ENCODE measurements at places on chromosomes 4 and X. TPM values are rescaled to one million over a fixed set of nuclear protein-coding genes. Genes with fewer than 3 reads are reported as not detected.

DNA sequence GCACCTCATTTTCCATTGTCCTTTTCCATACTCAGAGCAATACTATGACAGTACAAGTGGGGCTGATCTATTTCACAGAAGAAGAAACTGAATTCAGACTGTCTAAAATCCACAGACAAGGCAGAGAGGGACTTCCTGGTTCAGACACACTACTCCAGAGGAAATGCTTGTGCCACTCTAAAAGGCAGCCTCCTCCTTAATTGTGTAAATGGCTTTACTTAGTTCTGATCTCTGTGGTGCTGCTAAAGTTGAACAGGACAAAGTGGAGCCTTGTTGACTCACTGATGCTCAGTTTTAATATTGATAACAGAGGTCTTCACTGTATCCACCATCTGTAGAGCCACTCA is 122.4 kb downstream of the KIT start:
- no peak for DNase-seq

DNA sequence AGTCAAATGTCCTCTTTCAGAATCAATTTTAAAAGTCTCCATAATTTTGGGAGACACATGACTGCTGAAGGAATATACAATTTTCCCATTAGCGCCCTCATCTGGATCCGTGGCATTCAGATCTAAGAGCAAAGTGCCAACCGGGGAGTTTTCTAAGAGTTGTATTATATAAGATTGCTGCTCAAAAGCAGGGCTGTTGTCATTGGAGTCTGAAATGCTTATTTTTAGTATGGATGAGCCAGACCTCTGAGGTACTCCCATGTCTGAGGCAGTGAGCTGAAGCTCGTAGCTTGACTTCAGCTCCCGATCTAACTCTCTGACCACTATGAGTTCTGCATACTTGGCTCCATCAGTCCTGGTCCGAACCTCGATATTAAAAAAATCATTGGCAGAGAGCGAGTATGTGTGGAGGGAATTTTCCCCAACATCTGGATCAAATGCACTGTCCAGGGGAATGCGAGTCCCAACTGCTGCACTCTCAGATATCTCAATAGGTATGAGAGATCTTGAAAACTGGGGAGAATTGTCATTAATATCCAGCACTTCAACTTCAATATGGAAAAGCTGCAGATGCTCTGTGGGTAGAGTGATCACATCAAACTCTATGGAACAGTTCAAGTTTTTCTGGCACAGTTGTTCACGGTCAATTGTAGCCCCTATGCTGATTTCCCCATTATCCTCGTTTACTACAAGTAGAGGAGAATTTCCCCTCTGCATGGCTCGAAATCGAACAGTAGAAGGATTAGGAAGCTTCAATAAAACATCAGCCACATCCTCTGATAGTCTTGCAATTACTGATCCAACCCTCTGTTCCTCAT is 917 bp downstream of the PCDH18 start:
- DNase-seq: no peak

GRCh38 chr4:54392479-54392878 is 163.4 kb downstream of the PDGFRA start:
- no peak for DNase-seq

DNA sequence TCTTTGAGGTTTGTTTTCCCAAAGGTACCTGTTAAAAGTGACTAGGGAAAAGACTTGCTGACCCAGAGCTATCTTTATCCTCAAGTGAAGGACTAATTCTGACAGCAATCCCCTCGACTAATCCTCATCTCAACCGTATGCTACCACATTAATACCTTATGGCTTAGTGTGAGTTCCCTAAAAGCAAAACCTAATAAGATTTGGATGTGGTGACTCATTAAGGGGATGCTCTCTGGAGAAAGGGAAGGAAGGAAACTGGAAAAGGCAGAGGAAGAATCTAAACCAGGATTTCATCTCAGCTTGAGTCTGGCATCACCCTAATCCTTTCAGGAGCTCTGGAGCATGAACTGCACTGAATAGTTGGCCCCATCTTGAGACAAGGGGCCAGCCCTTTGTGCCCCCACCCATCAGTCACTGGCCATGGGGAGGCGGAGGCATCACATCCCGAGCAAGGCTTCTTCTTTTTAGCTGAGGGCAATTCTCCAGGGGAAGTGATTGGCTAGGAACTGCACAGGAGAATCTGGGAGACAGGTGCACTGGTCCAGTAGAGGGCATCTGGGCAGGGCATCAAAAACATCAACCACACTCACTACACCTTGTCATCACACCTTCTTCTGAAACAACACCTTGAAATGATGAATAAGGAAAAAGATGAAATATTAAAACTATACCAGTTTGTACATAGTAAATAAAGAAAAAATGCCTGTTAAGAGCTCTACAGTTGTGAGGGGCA is 6.9 kb upstream of the BBS7 start:
- DNase-seq: no peak

GRCh38 chr4:47533689-47534347 is 48.7 kb downstream of the ATP10D start:
- no peak for DNase-seq

- no peak for DNase-seq
These were observed 1.1 kb upstream of the SMIM43 start for GRCh38 chr4:121765971-121766538.

GRCh38 chr4:130043732-130044160 is 947.8 kb downstream of the C4orf33 start:
- DNase-seq: no peak

The RHOXF2 gene
- not detected for polyA plus RNA-seq

The RHOXF2B gene
- not detected for polyA plus RNA-seq

The NSUN7 gene
- not detected for polyA plus RNA-seq
